ENCODE measurements at places on chromosomes 12 and 14.

GRCh38 chr12:55716582-55716957 lies 724 bp downstream of the BLOC1S1 start:
- DNase-seq: no peak

- no peak for DNase-seq
Observed at GRCh38 chr14:50002926-50003212, 110.0 kb downstream of the ARF6 start.

- no peak for DNase-seq
Observed at GRCh38 chr14:31960039-31960438, 117.1 kb upstream of the ARHGAP5 start.

DNA sequence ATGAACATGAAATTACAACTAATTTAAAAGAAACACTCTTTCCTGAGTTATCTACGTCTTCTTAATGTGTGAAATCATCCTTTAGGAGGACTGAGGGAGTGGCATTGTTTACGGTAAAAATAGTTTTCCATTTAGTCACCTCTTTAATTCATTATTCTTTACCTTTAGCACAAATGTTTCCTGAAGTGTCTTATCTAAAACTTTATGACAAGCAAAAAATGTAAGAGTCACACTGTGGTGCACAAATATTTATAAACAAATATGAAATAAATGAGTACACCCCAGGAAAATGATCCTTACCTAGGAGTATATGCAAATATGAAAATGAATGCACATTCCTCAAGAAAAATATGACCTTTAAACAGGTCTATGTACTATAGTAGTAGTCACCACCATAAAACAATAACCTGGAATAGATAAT lies 104.6 kb downstream of the PTPRR start:
- DNase-seq: no peak

DNA sequence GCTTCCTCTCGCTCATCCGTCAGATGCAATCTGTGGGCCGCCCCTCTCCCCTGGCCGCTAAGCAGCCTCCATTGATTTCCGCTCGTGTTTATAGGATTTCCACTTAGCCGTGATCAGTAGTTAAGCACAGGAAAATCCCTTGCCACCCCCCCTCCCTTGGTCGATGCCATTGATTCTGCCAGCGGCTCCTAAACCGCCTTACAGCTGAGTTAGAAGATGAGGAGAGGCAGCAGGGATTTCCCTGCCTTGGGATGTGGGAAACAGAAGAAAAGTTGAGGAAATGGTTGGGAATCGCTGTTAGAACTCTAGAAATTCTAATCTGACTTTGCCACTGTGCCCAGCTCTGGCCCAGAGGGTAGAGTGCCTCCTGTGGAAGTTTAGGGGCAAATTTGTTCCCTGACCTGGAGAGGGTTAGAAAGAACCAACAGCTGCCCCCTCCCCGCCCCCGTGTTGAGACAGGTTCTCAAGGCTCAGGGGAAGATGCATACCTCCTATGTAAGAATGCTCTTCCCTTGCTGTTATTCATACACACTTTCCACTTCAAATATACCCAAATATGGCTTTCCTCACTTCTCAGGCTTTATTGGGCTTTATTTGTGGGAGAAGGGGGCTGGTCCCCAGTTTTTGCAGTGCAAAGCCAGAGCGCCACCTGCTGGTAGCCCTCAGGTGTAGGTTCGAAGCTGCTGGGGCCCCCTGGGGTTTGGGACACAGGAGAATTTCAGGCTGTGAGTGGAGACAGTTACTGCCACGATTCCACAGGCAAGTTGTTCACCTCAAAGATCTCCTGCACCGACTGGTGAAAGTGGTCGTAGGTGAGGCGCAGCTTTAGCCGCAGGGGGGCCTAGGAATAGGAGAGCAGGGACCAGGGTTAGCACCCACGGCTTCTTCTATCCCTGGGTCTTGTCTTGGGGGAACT lies 3.2 kb downstream of the THTPA start:
- peak; percentile 44 for DNase-seq

DNA sequence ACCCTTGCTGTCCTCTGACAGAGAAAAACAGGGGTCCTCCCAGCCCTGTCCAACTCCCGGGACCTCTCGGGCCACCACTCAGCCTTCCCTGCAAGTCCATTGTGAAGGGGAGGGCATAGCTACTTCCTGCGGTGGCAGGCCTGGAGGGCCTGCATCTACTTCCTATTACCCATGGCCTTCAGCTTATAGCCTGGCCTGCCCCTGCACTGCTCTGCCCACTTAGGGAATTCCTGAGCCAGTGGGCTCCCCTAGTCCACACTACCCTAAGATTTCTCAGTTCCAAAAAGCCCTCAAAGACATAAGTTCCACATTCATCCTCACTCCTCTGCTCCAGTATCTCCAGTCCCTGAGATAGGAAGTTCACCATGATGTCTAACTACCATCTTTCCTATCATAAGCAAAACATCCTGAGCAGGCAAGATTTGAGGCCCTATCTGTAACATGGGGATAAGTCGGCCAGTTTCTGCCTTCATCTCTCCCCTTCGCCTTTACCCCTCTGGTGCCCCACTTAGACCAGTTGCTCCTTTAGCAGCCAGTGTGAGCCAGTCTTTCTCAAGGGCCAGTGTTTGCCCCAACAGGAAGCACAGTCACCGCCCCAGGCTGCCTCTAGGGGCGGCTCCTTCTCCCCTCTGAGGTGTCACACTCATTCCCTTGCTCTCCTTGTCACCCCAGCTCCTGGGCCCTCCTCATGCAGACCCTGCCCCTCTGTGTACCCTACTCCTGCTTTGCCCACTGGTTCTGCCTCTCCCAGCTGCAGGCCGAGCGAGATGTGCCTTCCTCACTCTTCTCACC lies 10.9 kb downstream of the HDAC7 start:
- DNase-seq: no peak

DNA sequence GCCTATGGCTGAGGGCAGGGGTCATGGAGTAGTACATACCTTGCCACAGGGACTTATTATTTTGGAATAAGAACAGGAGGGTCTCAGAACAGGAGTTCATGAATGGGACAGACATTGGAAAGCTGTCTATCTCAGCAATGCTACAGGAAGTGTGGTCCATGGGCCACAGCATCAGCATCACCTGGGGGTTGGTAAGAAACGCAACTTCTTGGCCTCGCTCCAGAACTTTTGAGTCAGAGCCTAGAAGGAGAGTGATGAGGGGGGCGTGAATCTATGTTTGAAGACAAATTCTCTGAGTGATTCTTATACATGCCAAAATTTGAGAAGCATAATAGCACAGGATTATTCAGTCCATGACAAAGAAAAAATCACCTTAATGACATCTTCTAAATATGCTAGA lies 156.6 kb downstream of the RPAP3 start:
- DNase-seq: no peak

DNA sequence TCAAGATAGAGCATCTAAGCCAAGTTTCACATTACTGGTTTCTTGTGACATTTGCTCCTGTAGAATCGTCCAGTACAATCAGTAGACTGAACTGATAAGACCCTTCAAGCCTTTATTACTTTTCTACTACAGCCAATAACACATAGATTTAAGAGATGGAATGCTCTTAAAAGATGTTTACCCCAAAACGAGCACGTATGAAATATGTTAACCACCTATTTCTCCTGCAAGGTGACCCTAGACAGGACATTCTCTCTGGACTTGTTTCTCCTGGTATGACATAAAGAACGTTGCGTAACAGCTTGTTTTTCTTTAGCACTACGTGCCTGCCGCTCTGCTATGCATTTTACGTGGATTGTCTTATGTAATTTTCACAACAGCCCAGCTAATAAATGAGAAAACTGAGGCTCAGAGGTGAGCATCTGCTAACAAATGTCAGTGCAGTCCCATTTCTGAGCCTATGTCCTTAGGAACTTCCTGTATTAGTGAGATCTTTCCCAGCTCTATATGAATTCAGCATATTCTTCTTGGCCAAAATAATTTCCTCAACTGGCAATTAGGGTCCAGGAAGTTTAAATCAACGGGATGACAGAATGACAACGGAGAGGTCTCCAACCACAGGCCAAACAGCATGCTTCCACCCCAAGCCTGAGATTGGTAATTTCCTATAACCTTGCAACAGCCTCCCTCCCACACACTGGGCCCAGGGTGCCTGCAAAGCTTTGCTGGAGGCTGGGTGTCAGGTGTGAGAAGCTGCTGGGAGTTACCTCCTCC lies 3.7 kb downstream of the NFKBIA start:
- DNase-seq: no peak

GRCh38 chr14:105285174-105285573 lies 15.6 kb downstream of the BRF1 start:
- no peak for DNase-seq

DNA sequence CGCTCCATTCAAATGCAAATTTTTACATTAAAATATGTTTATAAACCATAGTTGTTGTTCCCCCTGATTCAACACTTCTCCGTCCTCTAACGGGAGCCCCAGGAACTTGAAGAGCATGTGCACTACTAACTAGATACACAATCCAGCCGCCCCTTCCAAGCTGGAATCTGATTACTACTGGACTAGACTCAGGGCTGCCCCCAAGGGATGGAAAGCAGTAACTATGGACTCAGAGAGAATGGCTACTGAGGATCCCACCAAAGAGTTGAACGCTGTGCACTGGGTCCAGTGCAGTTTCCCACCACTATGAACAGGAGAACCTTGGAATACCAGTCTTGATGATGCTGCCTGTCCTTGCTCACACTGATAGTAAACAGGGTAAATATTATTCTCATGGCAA lies 48.6 kb upstream of the PCNX1 start:
- DNase-seq: no peak

DNA sequence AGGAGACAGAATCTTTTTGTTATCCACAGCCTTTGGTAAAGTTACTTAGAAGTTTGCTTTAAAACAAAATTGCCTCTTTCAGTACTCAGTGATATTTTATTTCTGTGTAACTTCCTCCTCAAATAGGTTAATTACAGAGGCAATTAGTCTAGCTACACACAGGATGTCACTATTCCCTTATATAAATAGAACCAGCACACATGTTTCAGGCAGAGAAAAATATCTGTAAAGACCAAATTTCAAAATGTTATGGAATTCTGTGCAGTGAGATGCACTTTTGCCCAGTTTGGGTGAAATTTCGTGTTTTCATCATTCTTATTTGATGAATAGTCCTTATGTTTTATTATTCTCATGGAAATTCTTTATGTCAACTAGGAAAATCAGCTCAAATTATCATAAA lies 410.6 kb upstream of the SOX5 start:
- DNase-seq: no peak
